Tongue (tissue), 3 donors: ENCODE measurements at places on chromosomes 1 and 21. TPM values are rescaled to one million over a fixed set of nuclear protein-coding genes. Genes with fewer than 3 reads are reported as not detected.
A peak's percentile ranks its signal among the peaks of the same experiment; 100 is the strongest.

Gene PRAMEF11
- total RNA-seq, result not detected

Gene PRELP
- 4.4 TPM for total RNA-seq

- no peak for DNase-seq
Measured at GRCh38 chr1:221200464-221200863, 321.2 kb downstream of the HLX start.

DNA sequence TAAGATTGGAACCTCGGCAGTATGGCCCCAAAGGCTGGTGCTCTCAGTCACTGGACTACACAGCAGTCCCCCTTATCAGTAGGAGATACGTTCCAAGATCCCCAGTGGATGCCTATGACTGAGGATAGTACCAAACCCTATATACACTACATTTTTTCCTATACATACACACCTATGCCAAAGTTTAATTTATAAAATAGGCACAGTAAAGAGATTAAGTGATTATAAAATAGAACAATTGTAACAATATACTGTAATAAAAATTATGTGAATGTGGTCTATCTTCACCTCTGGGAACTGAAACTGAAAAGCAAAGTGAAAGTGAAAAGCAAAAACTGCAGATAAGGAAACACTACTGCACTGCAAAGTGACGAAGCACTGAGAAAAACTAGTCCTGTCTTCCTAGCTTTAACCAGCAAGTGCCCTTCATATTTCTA is 96.8 kb downstream of the INTS7 start:
- no peak for DNase-seq

Gene ACTL8
- not detected for total RNA-seq

Gene SH3GLB1
- 119 TPM for total RNA-seq

DNA sequence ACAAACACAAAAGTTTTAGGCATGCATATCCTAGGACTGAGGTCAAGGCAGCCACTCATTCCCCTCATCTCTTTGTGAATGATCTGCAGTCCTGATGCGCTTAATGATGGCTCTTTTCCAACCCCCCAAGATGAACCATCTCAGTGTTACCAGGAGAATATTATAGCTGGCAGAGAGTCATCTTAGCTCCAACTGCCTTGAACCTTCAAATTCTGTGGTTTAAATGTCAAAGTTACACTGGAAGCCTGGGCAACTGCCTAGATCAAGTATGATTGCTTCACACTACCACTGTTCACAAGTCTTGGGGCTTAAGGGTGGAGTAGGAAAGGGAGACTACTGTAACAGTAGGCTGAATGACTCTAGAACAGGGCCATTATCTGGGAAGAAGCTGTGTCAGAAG is 8.0 kb upstream of the MYBPHL start:
- DNase-seq, result no peak

DNA sequence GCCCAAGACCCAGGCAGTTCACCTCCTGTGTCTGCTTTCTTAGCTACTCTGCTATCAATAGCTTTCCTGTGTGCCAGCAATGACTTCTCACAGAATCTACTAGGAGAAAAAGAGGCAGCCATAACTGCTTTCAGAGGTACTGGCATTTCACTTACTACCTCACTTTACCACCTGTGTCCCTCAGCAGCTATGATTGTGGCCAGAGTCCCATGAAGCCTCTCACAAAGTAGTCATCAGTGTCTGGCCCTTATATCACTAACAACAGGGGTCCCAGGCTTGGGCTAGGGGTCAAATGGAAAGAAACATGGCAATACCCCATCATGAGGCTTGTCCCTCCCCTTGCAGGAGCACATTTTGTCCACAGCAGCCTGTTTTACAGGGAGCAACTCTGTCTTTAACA is 62.7 kb upstream of the EPS8L3 start:
- DNase-seq, result no peak

DNA sequence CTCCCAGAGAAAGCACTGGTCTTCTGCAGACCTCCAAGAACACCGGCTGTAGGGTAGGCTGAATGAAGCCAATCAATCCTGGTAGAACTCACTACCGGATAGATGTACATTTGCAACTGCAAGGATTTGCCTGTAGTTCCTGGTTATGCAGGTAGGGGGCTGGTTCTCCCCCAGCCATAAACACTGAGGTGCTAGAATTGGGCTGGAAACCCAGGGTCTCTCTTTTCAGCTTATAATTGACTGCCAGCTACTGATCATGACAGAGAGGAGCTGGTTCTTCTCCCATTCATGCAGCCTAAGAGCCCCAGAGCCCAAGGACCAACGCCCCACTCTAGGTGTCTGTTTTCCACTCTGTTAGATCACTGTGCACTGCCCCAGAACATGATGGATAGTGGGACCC is 21.5 kb upstream of the MTARC2 start:
- no peak for DNase-seq

- DNase-seq, result no peak
Measured at GRCh38 chr1:150528196-150528595, 12.6 kb downstream of the FALEC start.

GRCh38 chr1:88647249-88647645 is 36.8 kb upstream of the PKN2 start:
- DNase-seq, result no peak

Gene LMX1A
- total RNA-seq, result 0.72 TPM

GRCh38 chr21:17045214-17045853 is 467.5 kb upstream of the CXADR start:
- DNase-seq, result peak; percentile 40

DNA sequence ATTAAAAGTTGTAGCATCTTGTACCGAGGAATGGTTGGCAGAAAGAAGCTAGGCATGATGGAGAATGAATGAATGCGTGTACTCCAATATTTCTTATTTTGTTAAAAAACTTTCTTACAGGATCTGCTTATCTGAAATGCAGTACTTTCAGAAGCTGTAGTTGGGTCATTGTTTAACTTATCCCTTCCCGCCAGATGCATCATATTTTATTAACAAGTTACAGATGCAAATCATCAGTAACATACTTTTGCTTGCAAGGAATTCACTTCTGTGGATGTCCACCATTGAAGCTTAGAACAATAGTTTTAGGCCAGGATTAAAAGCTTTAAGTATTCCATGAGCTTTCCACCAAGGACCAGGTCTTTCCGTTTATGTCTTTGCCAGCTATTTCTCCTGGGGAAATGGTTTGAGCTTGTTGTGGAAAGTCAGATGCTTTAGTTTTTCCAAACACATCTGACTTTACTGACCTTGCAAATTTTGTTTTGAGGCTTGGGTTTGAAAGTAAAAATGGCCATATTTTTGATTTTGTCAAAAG is 65.4 kb downstream of the PATJ start:
- peak; percentile 45 for DNase-seq

Gene RIMKLA
- 1.4 TPM for total RNA-seq

Gene VTCN1
- total RNA-seq, result 3.8 TPM

GRCh38 chr21:38241029-38241740 is 15.6 kb upstream of the KCNJ15 start:
- no peak for DNase-seq

Gene C1orf116
- total RNA-seq, result 3.6 TPM

Gene AMY1A
- total RNA-seq, result not detected

Gene NTRK1
- 0.82 TPM for total RNA-seq

Gene TMCC2
- 14.1 TPM for total RNA-seq

DNA sequence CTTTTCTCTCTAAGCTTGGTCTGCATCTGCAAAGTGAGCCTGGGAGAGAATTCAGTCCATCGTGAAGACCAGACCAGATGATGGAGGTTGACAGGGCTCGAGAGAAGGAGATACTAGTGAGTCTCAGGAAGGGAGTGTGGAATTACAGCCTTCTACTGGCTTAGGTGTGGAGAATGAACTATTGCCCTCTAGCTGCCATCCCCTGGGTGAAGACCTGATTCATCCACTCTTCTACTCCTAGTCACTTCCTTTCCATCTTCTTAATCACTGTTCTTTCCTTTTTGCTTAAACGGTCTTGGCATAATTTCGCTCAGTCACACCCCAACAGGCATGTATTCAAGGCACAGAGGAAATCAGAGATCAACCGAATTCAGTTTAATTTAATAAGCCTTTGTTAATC is 34.0 kb upstream of the HSD17B7 start:
- DNase-seq, result no peak

GRCh38 chr1:14332158-14332557 is 266.3 kb upstream of the KAZN start:
- DNase-seq, result no peak

DNA sequence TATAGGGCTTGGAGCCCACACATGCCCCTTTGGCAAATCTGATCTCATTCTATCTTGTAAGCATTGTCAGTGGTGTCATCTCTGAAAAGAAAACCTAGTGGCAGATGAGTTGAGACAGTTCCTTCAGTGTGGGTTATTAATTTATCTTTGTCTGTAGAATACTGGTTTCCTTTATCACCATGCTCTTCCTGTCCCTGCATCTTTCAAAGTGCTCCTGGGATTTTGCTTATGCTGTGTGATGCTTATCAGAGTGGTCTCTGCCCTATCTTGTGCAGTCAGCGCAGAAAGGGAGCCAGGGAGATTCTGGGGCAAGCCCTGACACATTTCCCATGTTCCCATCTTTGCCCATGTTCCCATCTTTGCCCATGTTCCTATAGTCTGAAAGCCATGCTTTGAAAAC is 402.9 kb downstream of the RWDD3 start:
- no peak for DNase-seq

Gene HSPA13
- total RNA-seq, result 41.3 TPM

GRCh38 chr21:35370071-35370470 is 321.0 kb upstream of the RUNX1 start:
- no peak for DNase-seq
